Renal cortex interstitium (tissue), 15 donors: ENCODE measurements at places on chromosomes 16 and 17. TPM values are rescaled to one million over a fixed set of nuclear protein-coding genes. Genes with fewer than 3 reads are reported as not detected.

DNA sequence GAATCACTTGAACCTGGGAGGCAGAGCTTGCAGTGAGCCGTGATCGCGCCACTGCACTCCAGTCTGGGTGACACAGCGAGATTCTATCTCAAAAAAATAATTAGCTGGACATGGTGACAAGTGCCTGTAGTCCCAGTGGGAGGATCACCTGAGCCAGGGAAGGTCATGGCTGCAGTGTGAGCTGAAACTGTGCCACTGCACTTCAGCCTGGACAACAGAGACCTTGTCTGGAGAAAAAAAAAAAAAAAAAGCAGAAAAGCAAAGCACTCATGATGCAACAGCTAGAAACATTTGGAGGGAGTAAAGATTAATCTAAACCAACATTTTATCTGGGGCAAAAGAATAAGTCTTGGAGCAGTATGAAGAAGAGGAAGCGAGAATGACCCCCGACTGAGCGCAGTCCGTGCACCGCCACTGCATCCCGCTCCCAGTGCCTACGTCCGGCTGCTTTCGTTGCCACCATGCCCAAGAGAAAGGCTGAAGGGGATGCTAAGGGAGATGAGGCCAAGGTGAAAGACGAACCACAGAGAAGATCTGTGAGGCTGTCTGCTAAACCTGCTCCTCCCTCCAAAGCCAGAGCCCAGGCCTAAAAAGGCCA lies 8.2 kb downstream of the PRPSAP1 start:
- DNase-seq = no peak

GRCh38 chr16:86337581-86338402 lies 172.5 kb upstream of the FOXF1 start:
- DNase-seq = no peak

GRCh38 chr16:68499006-68499405 lies 40.1 kb upstream of the ZFP90 start:
- no peak for DNase-seq

GRCh38 chr17:45129940-45130680 lies 2.2 kb downstream of the PLCD3 start:
- no peak for DNase-seq

DNA sequence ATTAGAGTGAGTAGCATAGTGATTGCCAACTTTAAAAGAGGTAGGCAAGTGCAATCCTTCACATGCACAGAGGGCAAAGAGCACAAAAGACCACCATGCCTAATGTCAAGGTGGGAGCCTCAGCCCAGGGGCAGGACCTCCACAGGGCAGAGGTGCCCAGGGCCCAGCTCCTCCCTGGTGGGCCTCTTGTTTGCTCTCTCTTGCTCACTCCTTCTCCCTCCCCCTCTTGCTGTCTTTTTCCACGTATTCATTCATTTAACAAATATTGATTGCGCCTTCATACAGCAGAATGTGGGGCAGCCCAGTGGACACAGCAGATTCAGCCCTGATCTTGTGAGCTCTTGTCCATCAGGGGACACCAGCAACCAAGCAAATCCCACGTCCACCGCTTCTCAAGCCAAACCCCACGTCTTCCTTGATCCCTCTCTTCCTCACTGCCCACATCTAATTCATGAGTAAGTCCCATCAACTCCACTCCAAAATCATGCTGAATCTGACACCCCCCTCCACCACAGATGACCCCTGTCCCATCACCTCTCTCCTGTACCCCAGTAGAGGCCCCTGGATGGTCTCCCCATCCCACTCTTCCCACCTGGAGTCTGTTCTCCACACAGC lies 44.1 kb upstream of the RPL38 start:
- no peak for DNase-seq

- DNase-seq = no peak
Measured at GRCh38 chr17:70848785-70849184, 679.5 kb downstream of the KCNJ2 start.

DNA sequence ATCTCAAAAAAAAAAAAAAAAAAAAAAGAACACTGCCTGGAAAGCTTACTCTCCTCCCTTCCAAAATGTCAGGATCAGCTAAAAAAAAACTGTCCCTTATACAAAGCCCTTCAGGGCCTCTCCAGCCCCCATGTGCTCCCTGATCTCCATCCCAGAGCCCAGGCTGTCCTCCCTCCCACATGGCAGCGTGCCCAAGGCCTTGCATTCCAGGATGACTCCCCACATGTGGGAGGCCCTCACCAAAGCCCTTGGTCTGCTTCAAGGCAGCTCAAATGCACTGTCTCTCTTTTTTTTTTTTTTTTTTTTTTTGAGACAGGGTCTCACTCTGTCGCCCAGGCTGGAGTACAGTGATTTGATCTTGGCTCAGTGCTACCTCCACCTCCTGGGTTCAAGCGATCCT lies 2.3 kb downstream of the FDXR start:
- DNase-seq = no peak

DNA sequence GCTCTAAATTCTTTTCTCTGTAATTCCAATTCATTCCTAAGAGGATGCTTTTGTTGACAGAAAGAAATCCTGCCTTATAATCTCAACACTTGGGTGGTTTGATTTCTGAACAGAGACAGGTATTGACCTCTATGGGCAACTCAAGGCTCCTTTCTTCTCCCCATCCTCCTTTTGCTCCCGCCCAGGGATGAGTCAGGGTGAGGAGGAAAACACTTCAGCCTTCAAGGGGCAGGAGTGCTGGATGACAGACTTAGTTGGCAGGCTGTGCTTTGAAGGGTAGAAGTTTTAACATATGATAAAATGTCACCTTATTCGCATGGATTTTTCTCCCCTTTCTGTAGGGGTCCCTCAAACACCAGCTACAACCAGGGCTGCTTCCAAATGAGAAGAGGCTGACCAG lies 16.7 kb upstream of the TOM1L1 start:
- DNase-seq = no peak

DNA sequence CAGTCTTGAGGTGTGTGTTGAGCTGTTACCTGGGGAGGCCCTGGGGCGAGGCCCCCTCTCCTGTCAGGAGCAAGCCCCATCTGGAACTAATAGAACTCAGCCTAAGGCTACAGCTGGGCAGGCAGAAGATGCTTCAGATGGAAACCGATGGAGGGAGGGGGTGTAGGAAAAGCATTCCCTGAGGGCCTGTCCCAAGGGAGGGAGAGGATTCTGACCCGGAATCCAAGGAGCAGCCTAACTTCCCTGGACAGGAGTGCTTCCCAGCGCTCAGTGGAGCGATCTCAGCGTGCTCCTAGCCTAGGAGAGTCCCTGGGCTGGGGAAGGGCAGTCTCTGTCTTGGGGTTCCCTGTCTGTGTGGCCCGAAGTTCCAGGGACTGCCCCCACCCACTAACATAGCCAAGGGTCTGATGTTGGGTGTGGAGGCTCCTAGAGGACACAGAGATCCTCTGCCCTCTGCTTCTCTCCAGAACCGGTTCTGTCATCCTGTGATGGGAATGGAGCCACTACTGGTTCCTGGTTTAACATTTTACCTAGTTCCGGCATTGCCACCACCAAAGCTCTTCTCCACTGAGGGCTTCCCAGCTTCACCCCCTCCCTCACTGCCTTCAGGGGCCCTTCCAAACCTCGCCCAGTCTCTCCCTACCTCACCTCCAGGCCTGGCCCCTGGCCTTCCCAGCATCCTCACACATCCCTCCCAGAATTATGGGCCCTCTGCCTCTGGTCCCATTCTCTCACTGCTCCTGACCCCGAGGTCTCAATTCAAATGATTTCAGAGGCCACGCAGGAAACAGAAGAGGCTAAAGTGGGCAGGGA lies 58.7 kb downstream of the RTN4RL1 start:
- no peak for DNase-seq

DNA sequence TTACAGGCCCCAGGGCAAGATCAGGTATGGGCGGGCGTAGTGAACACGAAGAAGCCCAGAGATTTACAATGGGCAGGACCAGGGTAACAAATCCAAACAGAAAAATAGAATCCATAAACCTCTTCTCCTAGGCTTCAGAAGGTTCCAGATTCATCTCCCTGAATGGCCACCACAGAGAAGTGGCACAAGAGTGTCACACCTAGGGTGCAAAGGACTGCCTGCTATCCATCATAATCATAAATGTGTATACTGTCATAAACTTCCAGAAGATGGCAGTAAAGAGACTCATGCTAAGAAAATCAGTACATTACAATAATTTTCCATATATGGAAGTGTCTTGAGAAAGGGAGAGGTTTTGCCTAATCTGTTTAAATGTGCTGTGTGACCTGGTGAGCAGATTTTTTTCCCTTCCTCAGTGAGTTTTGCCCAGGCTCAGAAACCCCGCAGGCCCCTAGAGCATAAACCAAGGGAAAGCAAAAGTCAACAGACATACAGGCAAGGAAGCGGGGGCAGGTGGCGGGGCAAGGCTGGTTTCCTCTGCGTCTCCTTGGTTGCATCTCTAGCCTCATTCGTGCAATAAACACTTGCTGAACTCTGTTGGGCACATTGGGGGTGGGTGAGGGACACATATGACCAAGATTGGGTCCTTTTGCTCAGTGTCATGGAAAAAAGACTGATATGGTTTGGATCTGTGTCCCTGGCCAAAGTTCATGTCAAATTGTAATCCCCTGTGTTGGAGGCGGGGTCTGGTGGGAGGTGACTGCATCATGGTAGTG lies 92.0 kb upstream of the CDH5 start:
- DNase-seq = no peak

- DNase-seq = no peak
Measured at GRCh38 chr16:48542966-48543365, 67.0 kb downstream of the N4BP1 start.

DNA sequence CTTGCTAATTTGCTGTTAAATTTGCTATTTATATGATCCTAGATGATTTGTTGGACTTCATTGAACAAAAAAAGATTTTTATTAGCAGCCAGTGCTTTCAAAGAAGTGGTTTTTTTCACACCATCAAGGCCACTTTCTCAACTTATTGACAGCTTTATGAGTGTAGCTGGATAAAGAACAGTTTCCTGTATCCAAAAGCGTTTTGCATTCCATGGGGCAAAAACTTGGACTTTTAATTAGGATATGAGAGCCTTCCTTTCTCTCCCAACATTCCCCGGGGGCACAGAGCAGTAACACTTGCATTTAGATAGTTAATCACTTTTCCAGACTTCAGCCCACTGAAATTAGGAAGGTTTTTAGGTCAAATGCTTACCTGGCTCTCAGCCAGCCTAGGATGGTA lies 177.1 kb upstream of the ELAC2 start:
- DNase-seq = no peak

DNA sequence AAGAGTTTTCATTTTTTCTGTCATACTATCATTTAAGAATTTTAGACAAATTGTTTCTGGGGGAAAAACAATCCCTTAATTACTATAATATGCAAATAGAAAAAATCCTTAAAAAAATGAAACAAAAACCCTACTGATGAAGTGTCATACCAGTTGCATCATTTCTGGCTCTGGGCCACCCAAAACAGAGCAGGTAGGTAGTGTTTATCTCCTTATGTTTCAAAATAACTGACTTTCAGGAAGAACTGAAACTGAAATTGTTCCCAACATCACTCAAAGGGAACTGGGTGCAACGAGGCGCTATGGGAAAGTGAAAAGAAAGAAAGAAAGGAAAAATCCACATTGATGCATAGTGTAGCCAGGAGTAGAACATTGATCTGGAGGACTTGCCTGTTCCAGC lies 653.1 kb upstream of the SOX9 start:
- no peak for DNase-seq

- no peak for DNase-seq
Measured at GRCh38 chr17:76696763-76697701, 13.7 kb downstream of the MXRA7 start.

DNA sequence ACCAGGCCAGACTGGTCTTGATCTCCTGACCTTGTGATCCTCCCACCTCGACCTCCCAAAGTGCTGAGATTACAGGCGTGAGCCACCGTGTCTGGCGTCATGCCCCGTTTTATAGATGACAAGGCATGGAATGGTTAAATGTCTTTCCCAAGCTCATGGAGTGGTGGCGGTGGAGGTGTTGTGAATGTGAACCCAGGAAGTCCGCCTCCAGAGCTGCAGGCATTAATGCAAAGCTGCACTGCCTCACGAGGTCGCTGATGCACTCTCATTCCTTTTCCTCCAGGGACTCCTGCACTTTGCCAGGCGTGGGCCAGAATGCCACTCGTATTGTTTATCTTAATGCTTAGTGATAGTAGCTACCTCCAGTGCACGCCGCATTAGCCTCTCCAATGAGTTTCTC lies 149.6 kb downstream of the WWOX start:
- no peak for DNase-seq

DNA sequence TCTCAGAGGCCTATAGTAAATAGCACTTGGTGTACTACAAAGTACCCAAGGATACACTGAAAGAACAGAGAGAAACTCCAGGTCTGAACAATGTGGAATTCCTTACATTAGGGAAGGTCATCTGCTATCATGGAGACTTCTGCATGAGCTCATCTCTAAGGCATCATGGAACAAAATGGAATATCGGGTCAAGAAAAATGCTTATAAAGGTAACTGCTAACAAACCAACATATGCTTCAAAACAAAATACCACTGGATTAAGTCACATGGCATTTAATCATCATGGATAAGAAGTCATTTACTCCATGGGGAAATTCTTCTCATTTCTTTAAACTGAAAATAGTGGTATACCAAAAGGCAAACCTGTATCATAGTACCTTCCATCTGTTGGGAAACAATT lies 34.2 kb downstream of the TXNDC11 start:
- no peak for DNase-seq

GRCh38 chr17:29549177-29549923 lies 17.5 kb downstream of the ABHD15 start:
- no peak for DNase-seq

DNA sequence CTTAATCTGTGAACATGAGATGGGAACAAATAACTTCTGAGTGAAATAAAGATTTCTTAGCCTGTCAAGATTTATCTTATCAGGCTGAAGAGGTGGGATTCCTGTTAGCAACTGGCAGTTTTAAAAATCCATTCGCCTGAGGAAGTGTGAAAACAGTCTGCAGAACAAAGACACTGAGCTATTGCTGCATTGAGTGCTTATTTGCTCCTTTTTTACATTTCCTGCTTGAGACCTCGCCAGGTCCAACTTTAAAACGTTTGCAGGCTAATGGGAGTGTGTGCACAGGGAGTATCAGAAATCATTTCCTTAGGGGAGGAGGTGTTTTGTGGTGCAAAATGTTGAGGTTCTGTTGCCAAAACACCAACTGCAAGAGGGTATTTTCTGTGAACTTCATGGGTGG lies 957.8 kb upstream of the RBFOX1 start:
- no peak for DNase-seq

DNA sequence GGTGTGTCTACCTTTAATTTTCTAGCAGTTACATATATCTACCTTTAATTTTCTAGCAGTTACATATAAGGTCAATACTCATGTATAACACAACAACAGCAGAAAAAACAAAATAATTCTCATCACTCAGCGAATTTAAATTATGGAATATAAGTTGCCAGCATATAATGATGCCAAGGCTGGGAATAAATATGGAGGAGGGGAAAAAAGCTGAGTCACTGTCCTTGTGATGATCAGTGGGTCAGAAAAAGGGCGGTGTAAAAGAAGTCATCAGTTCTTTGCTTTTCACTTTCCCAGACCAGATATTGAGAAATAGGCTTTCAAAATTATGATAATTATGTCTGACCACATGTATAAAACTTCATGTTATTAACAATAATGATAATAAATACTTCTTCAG lies 1471.7 kb downstream of the CDH8 start:
- DNase-seq = no peak

Gene PROCA1
- 8.7 TPM for polyA plus RNA-seq

Gene GNG13
- polyA plus RNA-seq = 0.47 TPM

Gene MYO15A
- polyA plus RNA-seq = 2.4 TPM

Gene RASL10B
- polyA plus RNA-seq = 18.4 TPM

Gene SCN4A
- 0.83 TPM for polyA plus RNA-seq

Gene DCTPP1
- 56.9 TPM for polyA plus RNA-seq

Gene SPATA32
- 0.22 TPM for polyA plus RNA-seq

Gene KCNJ18
- polyA plus RNA-seq = not detected

Gene PLEKHM1
- 17.8 TPM for polyA plus RNA-seq
